Muscle of back (tissue), 13 donors: ENCODE measurements at places on chromosomes 7 and 10.
A peak's percentile ranks its signal among the peaks of the same experiment; 100 is the strongest.

- peak; percentile 72 for DNase-seq
Measured at GRCh38 chr7:151940048-151940811, 16.0 kb upstream of the GALNTL5 start.

- DNase-seq: no peak
Measured at GRCh38 chr7:50203521-50203920, 101.0 kb upstream of the IKZF1 start.

DNA sequence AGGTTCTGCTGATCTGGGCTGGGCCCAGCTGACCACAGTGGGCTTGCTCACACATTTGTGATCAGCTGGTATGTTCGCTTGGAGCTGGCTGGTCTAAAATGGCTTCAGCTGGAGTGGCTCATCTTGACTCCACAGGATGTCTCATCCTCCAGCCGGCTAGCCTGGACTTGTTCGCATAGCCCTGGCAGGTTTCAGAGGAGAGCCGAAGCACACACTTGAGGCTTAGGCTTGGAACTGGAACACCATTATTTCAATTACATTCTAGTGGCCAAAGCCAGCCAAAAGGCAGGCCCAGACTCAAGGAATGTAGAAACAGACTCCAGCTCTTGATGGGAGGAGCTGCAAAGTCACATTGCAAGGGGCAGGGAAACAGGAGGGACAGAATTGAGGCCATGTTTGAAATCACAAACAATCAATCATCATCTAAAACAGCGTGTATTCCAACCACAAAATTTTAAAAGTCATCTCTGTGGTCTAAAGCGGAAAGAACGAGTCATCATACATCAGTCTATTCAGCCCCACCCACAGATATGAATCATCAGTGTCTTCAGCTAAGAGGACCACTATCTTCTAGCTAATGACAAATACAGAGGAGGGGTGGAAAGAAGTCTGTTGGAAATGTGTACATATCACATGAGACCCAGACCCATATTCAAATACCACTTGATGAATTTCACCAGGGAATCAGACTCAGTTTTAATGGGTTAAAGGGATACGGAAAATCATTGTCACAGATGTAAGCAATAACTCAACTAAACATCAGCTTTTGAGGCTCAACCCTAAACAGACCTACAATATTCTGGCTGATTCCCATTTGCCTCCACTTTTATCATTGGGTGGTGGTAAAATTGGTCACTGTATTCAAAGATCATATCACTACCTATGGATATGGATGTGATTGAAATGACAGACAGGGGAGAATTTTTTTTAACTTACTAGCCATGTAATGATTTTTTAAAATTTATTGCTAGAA lies 139.0 kb upstream of the MKLN1 start:
- no peak for DNase-seq

- no peak for DNase-seq
Measured at GRCh38 chr10:120987359-120987758, 136.2 kb downstream of the WDR11 start.

DNA sequence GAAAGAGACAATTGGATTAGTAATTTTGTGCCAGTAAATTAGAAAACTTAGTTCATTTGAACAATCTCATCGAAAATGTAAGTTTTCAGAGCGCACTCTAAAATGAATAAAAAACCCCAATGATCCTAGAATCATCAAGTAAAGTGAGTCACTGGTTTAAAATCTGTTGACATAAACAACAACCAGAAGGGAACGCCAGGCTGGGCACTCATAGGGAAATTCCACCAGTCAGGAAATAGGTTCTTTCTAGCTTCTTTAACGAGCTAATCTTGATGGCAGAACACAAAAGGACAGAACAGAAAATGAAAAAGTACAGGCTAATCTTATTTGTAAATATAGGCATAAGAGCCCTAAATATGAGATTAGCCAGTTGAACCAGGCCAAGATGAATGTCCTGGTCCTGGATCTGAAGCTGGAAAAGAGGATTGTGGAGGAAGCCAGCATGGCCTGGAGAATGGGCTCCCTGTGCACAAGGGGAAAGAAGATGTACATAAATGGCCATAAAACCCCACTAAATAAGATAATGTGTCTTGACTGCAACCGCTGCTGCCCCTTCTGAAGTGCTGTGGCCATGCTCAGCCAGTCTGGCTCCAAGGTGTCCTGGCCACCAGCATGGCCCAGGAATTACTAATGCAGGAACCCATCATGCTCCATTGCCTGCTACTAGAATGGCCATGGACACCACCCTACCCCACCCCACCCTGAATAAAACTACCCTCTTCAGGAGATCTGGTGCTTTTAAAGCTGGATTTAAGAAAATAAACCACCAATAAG lies 114.0 kb downstream of the WDFY4 start:
- no peak for DNase-seq

- no peak for DNase-seq
Measured at GRCh38 chr10:1315178-1315577, 259.0 kb downstream of the WDR37 start.
